Stimulated activated CD4-positive, alpha-beta T cell treated with anti-CD3 and anti-CD28 coated beads, Interleukin-4, amount 100 ng/mL, for 48 hours (primary cell): ENCODE measurements at places on chromosomes 5 and 9.

- DNase-seq, result no peak
These were observed 6.8 kb downstream of the HSD17B4 start for GRCh38 chr5:119458911-119459632.

- no peak for DNase-seq
These were observed 410.4 kb upstream of the MPDZ start for GRCh38 chr9:13689925-13690324.

- DNase-seq, result no peak
These were observed 29.8 kb downstream of the OR2K2 start for GRCh38 chr9:111300140-111300735.

- no peak for DNase-seq
These were observed 9.7 kb upstream of the PRKACG start for GRCh38 chr9:69023650-69024049.

GRCh38 chr9:2157277-2158110 is 142.3 kb downstream of the SMARCA2 start:
- peak; percentile 39 for DNase-seq

DNA sequence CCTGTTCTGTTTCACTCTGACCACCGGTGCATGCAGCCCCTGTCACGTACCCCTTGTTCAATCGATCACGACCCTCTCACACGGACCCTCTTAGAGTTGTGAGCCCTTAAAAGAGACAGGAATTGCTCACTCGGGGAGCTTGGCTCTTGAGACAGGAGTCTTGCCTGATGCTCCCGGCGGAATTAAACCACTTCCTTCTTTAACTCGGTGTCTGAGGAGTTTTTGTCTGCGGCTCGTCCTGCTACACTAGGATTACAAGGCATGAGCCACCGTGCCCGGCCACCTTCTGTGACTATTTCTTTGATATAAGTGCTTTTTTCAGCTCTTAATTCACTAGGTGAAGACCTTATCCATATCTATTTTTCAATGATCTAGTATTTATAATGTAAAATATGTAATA is 167.5 kb downstream of the TTC39B start:
- DNase-seq, result no peak

DNA sequence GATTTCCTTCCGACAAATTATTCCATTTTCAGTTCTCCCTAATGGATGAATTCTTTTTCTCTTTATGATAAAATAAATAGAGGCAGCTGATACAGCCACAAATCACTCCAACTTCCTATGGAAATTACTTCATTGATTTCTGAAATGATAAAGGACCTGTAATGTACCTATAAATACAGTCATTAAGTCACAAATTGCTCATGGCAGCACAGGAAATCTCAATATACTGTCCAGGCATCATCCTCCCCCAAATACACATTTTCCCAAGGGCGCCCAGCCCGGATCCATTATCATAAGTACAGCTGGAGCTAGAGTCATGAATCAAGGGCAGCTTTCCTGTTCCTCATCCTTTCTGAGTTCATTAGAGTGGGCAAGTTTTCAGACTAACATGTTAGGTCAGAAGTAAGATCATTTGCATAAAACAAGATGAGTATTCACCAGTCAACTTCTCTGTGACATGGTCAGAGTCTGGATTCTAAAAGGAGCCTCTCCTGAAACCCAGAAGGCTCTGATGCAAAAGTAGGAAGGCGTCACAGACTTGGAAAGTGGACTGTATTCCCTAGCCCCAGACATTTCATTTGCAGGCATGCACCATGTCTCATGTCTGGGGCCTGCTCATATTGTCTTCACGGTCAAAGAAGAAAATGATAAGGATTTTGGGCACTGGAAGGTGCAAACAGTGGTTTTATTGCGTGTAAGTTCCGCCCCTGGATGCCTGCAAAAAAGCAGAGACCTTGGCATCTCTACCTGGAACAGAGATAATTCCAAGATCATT is 383.2 kb downstream of the PLK2 start:
- no peak for DNase-seq

DNA sequence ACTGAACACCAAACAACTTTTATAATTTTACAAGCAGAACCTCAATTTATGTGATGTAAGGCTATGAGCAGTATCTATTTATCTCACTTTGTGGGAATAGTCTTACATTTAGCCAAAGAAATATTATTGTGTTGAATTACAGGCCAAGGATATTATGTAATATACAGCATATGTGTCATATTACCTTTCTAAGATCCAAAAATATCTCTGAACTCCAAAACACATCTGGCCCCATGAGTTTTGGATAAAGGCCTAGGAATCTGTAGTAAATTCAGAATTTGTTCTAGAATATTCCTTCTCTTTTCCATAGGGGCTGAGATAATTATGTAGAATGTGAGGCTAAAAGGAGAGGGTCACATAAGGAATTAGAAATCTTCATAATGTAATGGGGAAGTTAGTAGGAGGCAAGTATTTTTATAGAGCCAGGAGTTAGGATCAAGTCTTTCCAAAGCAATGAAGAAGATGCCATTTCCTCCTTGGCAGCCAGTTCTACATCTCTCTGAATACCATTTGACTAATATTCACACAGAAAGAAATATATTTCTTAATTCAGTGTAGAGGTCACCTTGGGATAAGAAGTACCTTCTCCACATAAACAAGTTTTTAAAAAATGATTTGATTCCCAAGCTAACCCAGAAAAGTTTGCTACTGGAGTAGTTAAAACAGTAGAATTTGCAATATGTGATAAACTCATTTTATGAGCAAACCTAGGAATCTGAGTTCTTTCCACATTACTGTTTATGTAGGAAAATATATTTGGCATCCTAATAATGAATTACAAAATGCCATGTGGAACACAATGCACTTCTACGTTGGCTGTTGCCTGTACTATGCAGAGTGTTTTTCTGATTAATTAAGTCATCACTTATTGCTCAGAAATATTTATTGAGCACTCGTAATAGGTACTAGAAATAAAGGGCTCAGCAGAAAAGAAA is 20.3 kb upstream of the GRAMD2B start:
- no peak for DNase-seq

GRCh38 chr5:32379421-32379820 is 65.1 kb downstream of the ZFR start:
- no peak for DNase-seq

DNA sequence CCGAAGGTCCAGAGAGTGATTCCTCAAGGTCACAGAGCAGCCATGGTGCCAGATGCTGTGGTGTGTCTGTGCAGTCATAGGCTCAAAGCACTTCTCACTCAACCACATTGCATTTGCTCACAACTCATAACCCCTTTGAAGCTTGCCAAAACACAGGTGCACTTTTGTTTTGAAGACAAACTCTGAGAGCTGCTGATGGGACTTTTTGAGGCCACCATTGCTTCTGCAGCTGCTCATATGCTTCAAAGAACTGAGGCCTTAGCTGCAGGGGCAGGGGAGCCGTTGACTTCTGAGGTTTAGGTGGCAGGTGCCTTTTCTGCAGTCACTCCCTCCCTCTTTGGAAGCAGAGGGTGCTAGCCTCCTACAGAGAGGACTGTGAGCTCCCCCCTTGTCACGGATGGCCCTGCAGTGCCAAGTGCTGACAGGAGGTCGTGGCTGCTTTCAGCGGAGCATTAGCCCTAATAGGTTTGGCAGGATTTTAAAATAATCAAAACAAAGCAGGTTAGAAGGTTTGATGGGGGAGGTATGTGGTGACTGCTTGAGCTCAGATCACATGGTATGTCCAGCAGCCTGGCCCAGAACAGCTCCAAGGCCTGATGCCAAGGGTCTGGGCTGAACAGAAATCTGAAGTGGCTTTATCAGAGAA is 232.1 kb downstream of the MAN2A1 start:
- no peak for DNase-seq

GRCh38 chr9:130334915-130335314 is 69.4 kb downstream of the HMCN2 start:
- no peak for DNase-seq

- DNase-seq, result no peak
These were observed 51.7 kb upstream of the SLC27A6 start for GRCh38 chr5:128913551-128913950.

DNA sequence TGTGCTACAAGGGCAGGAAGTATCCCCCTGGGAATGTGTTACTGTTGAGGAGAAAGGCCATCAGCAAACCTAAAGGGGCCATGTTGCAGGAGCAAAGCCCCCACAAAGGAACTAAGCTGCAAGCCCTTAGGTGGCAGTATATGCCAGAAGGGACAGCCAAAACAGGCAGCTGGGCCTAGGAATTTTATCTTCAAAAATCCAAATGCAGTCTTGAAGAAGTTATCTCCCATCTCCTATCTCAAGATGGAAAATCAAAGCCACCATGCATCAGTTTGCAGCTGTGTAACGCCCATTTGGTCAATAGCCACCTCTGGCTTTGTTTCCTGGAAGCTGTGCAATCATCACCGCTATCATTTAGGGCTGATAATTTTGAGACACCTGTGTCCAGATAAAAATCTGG is 400.3 kb downstream of the ARHGEF28 start:
- no peak for DNase-seq

DNA sequence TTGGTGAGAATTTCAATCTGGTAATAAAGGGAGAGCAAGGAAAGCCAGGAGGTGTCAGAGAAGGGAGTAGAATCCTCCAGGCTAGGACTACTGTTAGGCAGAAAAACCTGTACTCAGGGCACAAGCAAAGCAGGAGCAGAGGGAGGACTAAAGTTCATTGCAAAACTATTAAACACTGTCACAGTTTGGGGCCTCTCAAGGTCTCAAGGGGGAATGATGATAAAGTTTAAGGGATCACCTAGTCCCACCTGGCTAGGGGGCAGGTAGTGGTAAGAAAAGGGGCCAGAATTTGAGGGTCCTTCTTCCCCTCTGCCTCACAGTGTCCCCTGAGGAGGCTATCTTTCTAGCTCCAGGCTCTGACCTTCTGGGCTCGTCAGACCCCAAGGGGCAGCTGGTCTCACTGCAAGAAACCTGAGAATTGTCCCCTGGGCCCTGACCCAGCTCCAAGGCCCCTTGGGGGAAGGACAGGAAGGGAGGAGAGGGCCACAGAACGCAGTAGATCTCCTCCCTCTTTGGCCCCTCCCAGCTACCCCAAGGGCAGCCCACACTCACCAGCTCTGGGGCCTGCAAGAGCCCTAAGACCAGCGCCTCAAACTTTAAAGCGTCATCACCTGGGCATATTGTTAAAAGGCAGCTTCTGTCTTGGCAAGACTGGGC is 974 bp downstream of the CCDC69 start:
- peak; percentile 33 for DNase-seq

- no peak for DNase-seq
These were observed 363.4 kb downstream of the EBF1 start for GRCh38 chr5:158736150-158736870.

- no peak for DNase-seq
These were observed 47.3 kb downstream of the RASGEF1C start for GRCh38 chr5:180161420-180162303.

- no peak for DNase-seq
These were observed 23.5 kb upstream of the ALDOB start for GRCh38 chr9:101458963-101459631.

GRCh38 chr5:122501089-122501435 is 189.0 kb downstream of the SNCAIP start:
- no peak for DNase-seq

GRCh38 chr9:32406046-32406445 is 21.6 kb downstream of the ACO1 start:
- no peak for DNase-seq

- DNase-seq, result no peak
These were observed 491.0 kb upstream of the PIK3R1 start for GRCh38 chr5:67724412-67725135.

DNA sequence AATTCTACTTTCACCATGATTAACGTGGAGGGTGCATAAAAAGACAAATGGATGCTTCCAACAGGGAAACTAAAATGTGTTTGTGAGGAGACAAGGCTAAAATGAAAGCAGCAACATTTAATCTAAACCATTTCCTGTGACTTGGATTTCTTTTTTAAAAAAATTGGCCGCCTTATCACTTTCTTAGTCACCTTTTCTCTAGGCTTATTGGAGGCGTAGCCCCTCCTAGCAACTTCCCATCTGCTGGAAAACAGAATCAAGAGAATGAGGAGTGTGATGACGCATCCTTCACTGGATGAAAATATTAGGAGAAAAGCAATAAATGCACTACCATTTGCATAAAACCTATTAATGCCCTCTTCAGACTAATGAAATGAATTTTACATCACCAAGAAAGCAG is 791 bp upstream of the GPR150 start:
- no peak for DNase-seq
